ENCODE measurements at places on chromosomes 13 and 19.

- DNase-seq: no peak
Observed at GRCh38 chr13:101401196-101401595, 15.1 kb downstream of the NALCN start.

DNA sequence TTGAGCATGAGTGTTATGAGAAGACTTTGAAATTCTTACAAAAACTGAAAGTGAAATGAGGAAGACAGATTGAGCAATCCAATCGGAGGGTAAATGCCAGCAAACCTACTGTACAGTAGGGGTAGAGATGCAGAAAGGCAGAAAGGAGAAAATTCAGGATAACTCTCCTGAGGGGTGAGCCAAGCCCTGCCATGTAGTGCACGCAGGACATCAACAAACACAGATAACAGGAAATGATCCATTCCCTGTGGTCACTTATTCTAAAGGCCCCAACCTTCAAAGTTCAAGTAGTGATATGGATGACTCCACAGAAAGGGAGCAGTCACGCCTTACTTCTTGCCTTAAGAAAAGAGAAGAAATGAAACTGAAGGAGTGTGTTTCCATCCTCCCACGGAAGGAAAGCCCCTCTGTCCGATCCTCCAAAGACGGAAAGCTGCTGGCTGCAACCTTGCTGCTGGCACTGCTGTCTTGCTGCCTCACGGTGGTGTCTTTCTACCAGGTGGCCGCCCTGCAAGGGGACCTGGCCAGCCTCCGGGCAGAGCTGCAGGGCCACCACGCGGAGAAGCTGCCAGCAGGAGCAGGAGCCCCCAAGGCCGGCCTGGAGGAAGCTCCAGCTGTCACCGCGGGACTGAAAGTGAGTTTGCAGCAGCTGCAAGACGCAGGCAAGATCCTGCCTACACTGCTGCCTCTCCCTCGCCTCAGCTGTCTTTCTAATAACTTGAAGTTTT, at the start of gene TNFSF13B:
TSS of gene TNFSF13B (plus strand) at position 118 of the 728 bp plus-strand sequence. CDS start at position 296, 178 bp downstream.
- DNase-seq: peak; percentile 11

- DNase-seq: no peak
Observed at GRCh38 chr13:66074018-66074615, 1156.0 kb downstream of the PCDH9 start.

- DNase-seq: no peak
Observed at GRCh38 chr13:94435604-94436226, 43.8 kb downstream of the DCT start.

- no peak for DNase-seq
Observed at GRCh38 chr13:37544995-37545394, 53.6 kb downstream of the POSTN start.

DNA sequence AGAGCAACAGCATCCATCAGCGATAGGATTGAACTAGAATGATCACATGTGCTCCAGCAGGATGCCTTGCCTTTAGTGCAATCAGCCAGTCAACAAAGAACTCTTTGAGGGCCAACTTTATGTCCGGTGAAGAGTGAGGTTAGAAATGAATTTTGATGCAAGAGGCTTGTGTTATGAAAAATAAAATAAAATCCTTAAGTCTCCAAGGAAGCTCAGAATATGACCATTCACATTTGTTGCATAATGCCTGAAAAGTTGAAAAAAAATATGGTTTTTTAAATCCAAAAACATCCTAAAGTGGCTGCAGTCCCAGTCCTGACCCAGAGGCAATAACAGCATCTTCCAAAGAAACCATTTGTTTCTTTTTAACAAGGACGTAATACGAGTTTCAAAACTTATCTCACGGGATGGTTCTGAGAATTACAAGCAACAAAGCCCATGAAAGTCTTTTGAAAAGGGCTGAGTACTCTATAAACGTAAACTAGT, 61.3 kb downstream of the DCLK1 start:
- DNase-seq: no peak

- DNase-seq: no peak
Observed at GRCh38 chr13:69391756-69392155, 715.9 kb upstream of the ATXN8OS start.

DNA sequence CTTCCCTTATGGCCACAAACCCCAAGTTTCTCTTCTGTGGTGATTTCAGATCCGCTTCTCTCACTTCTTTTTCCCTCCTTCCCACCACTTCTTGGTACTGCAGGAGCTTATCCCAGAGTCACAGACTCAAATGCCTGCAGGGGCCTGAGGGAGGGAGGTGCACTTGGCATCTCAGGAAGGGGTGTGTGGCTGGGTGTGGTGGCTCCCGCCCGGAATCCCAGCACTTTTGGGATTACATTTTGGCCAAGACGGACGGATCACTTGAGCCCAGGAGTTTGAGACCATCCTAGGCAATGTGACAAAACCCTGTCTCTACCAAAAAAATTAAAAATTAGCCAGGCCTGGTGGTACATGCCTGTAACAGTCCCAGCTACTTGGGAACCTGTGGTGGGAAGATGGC, 5.6 kb downstream of the USF2 start:
- no peak for DNase-seq

GRCh38 chr13:48161530-48162179, 66.8 kb upstream of the MED4 start:
- DNase-seq: peak; percentile 58

GRCh38 chr19:42251572-42252358, 3.2 kb downstream of the ERF start:
- no peak for DNase-seq

DNA sequence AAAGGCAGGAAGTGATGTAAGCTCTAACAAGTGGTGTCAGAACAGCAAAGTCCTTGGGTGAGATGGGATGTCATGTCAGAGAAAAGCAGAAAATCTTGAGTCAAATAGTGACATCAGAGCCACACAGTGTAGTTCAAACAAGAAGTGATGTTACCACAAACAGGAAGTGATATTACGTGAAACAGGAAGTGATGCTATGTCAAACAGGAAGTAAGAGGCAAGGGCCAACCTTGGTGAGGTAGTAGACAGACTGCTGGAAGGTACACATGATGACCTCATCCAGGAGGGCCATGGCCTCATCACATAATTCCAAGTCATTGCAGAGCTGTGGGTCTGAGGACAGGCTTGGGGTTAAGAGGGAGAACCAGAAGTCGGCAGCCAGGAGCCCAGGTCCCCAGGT, 7.0 kb upstream of the MAMSTR start:
- DNase-seq: no peak

DNA sequence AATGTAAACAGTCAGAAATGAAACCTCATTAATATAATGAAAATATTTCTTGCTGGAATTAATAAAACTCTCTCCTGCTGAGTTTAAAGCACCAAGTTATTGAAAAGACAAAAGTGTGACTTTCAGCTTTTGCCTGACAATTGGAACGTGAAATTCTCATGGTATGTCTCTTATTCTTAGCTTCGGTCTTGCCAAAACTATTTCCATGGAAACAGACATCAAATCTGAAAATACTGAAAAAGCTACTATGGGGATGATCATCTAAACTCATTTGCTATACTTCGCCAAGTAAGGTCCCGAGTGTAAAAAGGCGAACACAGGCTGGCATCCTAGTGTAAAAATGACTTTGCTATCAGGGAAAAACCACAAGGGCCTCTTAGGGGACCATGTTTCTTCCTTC, 22.8 kb downstream of the HTR2A start:
- no peak for DNase-seq

DNA sequence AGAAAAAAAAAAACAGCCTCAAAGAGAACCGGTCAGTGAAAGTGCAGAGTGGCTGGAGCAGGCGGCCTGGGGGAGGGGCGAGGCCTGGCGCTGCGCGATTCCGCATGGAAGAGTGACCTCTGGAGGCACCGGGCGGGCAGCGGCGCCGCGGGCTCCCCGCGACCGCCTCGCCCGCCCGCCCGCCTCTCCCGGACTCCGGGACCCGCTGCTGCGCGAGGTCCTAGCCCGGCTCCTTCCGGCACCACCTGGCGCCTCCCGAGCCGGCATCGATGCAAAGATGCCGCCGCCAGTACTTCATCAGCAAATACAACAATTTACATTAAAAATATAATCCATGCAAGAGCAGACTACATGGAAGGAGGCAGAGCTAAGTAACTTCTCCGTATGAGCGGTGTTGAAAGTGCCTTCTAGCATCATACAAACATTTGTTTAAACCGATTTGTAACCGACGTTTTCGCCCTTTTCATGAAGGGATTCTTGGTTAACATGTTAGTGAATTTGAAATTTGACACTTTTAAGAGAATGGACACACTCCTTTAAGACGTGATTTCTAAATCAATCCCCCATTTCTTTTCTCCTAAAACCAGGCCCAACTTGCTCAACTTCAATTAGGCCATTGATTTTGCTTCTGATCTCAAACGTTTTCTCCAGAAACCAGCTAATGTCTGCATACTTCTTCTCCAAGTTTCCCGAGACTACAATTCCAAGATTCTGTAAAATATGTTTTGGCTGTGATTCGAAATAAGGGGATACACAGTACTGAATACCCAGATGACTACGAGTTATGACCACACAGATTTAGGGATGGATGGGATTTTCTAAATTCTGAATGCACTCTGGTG, 2.1 kb downstream of the EFNB2 start:
- peak; percentile 81 for DNase-seq

DNA sequence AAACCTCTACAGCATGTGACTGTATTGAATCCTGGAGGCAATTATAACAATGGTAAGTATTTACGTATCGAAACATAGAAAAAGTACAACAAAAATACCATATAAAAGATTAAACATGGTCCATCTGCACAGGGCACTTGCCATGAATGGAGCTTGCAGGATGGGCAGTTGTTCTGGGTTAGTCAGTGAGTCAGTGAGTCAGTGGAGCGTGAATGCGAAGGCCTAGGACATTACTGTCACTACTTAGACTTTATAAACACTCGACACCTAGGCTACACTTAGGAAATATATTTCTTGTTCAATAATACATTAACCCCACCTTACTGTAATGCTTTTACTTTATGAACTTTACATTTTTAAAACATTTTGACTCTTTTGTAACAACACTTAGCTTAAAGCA, 35.6 kb upstream of the TMTC4 start:
- DNase-seq: no peak

DNA sequence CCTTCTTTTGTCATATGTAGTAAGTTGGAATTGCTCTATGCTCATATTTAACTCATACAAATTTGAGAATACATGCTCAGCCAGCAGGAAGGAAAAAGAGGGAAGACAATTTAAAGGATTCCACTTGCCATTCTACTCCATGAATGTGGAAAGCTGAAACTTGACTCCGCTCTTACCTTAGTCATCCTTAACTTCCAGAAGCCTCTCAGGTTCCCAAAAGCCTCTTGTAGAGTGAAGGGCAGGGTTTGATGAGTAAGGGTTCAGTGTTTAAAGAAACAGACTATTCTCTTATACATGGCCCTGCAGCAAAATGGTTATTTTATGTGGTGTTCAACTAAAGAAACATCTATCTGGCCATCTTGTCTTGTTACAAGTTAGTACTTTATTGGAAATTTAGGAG, 27.1 kb downstream of the FAM124A start:
- DNase-seq: no peak

DNA sequence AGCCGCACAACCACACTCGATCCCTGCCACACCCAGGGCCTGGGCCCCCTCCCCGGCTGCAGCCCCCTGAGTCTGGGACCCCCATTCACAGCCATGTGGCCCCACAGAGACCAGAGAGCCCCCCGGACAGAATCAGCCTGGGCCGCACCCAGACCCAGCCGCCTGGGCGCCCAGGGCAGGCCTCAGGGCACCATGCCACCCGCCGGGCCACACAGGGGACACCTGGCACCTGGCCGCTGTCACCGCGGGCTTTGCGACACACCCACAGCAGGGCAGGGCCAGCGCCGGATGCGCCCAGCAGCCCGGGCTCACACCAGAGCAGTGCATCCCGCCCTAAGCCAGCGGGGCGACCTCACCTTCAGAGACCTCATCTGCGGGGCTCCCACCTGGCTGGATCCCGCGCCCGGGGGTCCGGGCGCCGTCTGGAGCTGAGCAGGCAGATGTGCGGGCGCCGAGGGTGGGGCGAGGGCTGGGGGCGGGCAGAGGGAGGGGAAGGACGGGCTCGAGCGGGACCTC, 443 bp downstream of the TBXA2R start:
- DNase-seq: no peak

DNA sequence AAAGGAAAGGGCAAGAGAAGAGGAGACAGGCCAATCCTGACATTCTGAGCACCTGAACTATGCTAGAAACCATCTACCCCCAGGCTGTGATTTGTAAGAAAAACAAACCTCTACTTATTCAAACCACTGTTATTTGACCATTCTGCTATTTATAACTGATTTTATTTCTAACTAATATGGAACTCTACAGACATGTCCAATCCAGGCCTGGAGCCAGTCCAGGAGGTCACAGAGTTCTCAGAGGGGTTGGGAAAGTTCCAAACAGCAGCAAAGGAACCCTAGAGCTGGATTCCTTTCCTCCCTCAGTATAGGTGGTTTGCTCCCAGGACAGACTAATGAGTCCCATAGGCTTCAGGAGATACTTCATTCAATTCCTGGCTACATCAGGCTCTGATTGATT, 24.2 kb downstream of the SIAH3 start:
- no peak for DNase-seq

DNA sequence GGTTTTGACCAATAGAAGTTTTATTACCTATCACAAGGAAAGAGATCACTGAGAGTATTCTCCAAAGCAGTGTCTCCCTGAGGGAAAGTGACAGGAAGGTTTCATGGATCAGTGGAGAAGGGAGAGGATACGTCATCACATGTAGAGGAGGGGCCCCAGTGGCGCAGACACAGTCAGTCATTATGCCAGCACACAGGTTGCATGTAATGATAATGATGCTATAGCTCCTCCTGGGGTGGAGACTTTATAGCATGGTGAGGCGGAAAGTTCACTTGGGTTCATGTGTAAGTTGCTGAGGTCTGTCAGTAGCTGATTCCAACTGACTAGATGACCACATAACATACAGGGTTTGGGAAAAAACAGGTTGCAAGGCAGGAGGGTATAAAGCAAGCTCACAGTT, 88.8 kb downstream of the FNDC3A start:
- no peak for DNase-seq

GRCh38 chr13:75514080-75514995, 23.3 kb downstream of the COMMD6 start:
- DNase-seq: no peak

DNA sequence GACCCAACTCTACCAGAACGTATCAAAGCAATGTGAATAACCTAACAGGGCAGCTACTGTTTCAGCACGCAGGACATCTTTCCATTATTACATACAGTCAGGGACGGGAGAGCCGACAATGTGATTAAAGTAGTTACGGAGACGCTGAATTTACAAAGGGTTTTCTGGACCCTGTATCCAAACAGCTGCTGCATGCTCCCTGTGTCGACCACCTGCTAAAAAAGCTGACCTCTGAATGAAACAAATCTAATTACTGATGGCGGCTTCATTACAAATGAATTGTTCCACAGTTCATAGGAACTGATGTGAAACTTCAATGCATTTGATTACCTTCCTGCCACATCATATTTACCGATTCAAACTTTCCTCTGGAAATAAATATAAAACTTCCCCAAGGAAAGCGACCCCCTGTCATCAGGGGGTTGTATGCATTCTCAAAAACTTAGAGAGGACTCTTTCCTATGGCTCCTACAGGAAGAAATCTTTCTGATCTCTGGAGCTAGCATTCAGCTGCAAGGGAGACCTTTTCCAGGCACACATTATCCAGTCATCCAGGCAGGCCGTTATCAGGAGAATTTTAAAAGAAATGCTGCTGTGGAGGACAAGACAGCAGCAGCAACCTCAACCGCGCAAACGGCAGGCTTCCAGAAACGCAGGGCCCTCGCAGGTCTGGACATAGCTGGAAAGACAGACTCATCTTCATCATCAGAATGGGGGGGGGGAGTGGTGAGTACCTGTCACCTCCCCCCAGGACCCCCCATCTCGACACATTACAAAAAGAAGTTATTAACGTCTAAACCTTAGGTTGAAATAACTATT, 3.1 kb downstream of the EFNB2 start:
- peak; percentile 37 for DNase-seq

- DNase-seq: no peak
Observed at GRCh38 chr19:16021796-16022195, 54.5 kb upstream of the TPM4 start.

- no peak for DNase-seq
Observed at GRCh38 chr13:43309311-43309710, 285.9 kb downstream of the DNAJC15 start.
